ENCODE measurements at places on chromosomes 5 and 9. TPM values are rescaled to one million over a fixed set of nuclear protein-coding genes. Genes with fewer than 3 reads are reported as not detected.

KCNIP1 gene
- total RNA-seq: not detected

TMEFF1 gene
- total RNA-seq: 14.6 TPM

PDLIM4 gene
- 65.7 TPM for total RNA-seq

FOXD4 gene
- 0.42 TPM for total RNA-seq

RASGRF2 gene
- total RNA-seq: 8.2 TPM

UGT3A2 gene
- total RNA-seq: not detected

MARCOL gene
- total RNA-seq: not detected

LCN15 gene
- not detected for total RNA-seq

PCDHGA1 gene
- total RNA-seq: 0.22 TPM

GFPT2 gene
- total RNA-seq: 5.5 TPM

All from endothelial cell of umbilical vein (primary cell).